EL (cell line): ENCODE measurements at places on chromosomes 5 and 9.

DNA sequence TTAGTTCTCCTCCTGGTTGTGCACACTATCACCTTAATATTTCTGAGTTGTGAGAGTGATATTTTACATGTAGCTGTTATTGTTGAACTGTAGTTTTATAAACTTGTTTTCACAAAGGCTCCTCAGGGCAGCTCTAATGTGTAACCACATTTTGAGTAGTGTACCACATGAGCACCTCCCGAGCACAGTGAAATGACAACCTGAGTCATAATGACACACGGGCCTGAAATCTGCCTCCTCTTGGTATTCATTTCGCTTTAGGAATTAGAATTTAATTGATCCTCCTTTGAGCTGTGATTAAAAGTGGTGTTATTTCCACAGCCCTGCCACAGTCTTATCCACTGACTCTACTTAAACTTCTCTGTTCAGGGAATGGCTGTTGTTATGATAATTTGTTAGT lies 7.9 kb downstream of the MTRR start:
- peak; percentile 64 for DNase-seq

GRCh38 chr9:26159575-26160392 lies 481.5 kb upstream of the TUSC1 start:
- no peak for DNase-seq

GRCh38 chr5:128870373-128870772 lies 94.9 kb upstream of the SLC27A6 start:
- no peak for DNase-seq

DNA sequence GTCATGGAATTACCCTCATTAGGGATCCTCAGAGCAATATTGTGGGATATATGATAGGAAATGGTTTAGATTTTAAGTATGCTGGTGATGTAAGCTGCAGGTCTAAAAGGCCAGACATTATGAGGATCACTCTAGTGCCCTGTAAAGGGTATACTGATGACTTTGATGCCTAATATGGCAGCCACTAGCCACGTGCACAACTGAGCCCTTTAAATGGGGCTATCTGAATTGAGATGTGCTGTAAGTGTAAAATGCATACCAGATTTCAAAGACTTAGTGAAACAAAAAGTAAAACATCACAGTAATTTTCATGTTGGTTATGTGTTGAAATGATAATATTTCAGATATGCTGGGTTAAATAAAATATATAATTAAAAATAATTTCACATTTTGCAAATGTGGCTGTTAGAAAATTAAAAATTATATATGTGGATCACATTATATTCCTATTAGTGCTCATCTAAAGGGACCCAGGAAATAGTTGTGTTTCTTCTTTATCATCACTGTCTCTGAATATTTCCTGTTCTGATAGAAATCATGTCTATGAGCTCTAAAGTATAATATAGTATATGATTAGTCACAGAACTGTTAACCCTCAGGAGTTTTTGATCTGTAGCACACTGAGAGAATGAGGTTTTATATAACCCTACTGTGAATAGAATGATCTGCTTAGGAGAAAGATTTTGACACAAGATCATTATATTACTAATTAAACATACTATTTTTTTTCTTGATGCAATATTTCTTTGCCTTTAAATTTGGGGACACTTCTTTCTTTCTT lies 50.1 kb downstream of the OSTF1 start:
- no peak for DNase-seq

DNA sequence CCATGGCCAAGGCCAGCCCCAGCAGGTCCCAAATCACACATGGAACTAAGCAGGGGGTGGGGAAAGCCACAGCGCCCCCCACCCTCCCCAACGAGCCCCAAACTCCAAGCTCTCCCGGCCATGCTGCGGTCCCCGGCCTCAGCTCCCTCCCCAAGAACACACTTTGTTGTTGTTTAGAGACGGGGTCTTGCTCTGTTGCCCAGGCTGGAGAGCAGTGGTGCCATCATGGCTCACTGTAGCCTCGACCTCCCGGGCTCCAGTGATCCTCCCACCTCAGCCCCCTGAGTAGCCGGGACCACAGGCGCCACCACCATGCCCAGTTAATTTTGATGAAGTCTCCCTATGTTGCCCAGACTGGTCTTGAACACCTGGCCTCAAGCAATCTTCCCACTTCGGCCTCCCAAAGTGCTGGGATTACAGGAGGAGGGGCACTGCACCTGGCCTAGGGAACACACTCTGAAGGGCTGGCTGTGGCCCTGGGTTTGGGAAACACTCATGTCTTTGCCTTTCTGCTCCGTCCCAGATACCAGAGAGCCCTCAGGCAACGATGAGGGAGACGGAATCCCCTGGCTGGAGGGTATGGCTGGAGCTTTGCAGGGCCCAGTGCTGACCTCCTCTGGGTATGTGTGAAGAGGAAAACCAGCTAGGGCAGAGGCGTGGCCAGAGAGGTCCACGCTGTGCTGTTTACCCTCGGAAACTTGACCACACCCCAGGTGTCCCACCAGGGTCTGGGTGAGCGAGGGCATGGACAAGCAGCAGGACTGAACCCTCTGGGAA lies 53.2 kb upstream of the UBAC1 start:
- no peak for DNase-seq

DNA sequence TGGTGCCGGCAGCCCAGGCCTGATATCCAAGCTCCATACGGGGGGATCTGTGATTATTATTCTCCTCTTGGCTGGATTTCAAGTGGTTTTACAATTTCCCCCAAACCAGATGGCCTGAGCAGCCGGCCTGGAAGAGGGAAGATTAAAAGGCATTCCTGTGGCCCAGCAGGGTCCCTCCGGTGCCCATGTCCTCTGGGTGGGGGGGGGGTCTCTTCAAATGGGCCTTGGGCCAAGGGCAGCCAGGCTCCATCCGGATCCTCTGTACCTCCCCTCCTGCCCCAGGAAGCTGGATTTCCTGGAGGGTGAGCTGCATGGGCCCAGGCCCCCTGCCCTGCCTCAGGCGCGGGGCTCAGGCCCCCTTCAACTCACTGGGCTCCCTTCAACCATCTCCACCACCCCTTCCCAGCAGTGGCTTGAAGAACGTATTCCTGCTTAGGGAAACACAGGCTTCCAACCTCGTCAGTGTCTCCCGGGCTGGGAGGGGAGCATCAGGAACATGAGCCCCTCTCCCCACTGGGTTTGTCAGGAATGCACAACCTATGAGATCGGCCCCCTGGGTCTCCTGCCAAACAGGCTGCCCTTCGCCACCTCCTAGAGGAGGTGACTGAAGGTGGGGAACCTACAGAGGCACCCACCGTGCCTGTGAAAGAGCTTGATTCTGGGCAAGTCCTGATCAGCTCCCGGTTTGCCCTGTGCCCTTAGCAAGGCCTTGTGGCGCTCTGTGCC lies 62.9 kb upstream of the ORM1 start:
- DNase-seq, result no peak

- DNase-seq, result no peak
Observed at GRCh38 chr5:113660706-113661250, 147.3 kb downstream of the YTHDC2 start.

GRCh38 chr5:143536364-143536763 lies 132.9 kb upstream of the NR3C1 start:
- DNase-seq, result peak; percentile 99

GRCh38 chr9:11595756-11596155 lies 983.0 kb upstream of the PTPRD start:
- DNase-seq, result no peak

DNA sequence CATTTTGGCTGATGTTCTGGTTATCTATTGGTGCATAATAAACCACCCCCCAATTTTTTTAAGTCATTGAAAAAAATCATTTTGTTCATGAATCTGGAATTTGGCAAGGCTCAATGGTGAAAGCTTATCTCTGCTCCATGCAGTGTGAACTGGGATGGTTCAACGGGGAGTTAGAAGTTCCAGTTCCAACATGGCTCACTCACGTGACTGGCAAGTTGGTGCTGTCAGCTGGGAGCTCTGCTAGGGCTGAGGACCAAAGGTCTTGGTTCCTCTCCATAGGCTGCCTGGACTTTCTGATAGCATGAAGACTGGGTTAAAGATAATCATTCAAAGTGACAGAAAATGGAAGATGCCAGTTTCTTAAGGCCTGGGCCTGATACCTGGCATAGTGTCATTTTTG lies 3.1 kb upstream of the SPATA24 start:
- no peak for DNase-seq

DNA sequence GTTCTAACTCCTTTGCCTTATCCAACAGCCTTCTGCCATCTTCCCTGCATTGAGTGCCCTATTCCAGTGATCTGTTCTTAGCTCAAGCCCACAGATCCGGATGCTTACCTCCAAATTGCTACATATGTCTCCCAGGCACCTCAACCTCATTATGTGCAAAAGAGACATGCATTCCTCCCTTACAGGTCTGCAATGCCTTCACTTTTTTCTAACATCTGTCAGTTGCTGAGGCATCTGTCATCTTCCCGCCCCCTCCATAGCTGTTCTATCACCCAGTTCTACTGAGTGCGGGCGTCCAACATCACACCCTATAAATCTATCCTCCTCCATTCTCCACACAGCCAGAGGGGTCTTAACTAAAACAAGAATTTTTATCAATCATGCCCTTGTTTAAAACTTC lies 20.1 kb downstream of the NMRK1 start:
- DNase-seq, result no peak

- DNase-seq, result peak; percentile 10
Observed at GRCh38 chr9:13688990-13689600, 409.6 kb upstream of the MPDZ start.

- DNase-seq, result peak; percentile 20
Observed at GRCh38 chr5:140182803-140183367, 7.9 kb downstream of the CYSTM1 start.

GRCh38 chr9:20621471-20622329 lies 599 bp downstream of the MLLT3 start:
- peak; percentile 66 for DNase-seq

DNA sequence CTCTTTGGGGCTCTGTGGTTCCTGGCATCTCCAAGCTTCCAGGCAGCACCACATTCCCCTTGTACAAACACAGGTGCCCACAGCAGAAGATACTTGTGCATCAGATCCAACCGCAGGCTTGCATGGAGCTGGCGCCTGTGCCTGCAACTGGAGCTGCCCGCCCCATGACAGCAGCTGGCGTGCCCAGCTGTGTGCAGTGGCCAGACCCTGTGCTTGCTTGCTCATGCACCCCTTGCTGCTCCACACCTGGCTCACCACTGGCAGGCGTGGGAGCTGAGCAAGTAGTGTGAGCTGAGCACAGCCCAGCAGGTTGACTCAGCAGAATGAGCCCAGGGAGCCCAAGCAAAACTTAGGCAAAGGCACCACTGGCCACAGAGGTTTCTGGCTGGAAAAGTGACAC lies 84.4 kb upstream of the STARD4 start:
- no peak for DNase-seq

- DNase-seq, result no peak
Observed at GRCh38 chr9:105500108-105500766, 52.4 kb downstream of the FSD1L start.

GRCh38 chr9:84932915-84933527 lies 263.5 kb downstream of the NTRK2 start:
- DNase-seq, result peak; percentile 4

GRCh38 chr5:79666758-79667157 lies 22.9 kb upstream of the CMYA5 start:
- no peak for DNase-seq

- DNase-seq, result peak; percentile 97
Observed at GRCh38 chr9:35728041-35728971, 3.7 kb downstream of the TLN1 start.

- no peak for DNase-seq
Observed at GRCh38 chr5:544675-545355, 20.6 kb upstream of the SLC9A3 start.

DNA sequence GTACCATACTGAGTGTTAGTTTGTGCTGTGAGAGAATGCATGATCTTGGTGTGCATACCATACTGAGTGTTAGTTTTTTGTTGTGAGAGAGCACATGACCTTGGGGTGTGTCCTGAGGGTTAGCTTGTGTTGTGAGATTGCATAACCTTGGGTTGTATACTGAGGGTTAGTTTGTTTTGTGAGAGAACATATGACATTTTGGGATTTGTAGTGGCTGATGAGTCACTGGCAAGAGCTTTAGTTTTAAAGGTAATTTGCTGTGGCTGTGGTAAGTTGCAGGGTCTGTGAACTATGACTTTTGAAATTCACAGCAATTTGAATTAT lies 1068.3 kb upstream of the EDIL3 start:
- no peak for DNase-seq

DNA sequence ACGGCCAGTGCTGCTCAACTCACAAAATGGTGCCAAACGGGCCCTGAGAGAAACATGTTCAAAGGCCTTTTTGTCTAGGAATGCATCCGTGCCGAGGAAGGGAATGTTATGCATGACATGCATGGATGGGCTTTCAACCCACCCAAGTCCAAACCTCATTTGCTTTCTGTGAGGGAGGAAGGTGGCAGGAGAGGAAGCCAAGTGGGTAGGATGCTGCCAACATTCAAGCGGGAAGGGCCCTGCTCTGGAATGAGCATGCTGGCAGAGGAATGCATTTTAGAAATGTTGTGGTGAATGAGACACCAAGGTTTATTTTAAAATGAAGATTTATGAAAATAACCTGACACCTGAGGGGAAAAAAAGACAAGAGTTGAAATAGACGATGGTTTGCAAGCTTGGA lies 479.1 kb downstream of the CCDC171 start:
- DNase-seq, result peak; percentile 37

GRCh38 chr9:14311956-14312685 lies 1.8 kb downstream of the NFIB start:
- DNase-seq, result no peak

DNA sequence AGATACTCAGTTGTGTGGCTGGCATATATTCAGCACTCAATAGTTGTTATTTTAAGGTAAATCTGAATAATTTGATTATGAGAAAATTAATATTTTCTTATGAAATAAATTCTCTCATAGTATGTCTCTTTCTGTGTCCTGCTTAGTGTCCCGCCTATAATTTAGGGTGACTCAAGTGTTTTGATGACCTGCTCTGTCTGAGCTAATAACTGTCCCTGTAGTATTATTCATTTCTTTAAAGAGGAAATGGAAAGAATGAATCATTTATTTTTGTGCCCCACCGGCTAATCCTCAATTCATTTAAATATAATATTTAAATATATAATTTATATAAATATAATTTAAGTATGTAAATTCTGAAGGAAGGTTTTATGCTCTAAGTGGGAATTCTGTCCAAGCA lies 4.1 kb downstream of the SLC1A1 start:
- no peak for DNase-seq

- DNase-seq, result no peak
Observed at GRCh38 chr9:107025260-107026035, 162.5 kb downstream of the ZNF462 start.

GRCh38 chr9:25814023-25814422 lies 135.8 kb upstream of the TUSC1 start:
- no peak for DNase-seq

GRCh38 chr5:14737291-14737690 lies 72.8 kb downstream of the OTULIN start:
- DNase-seq, result no peak

- DNase-seq, result no peak
Observed at GRCh38 chr5:23482642-23483041, 24.8 kb upstream of the PRDM9 start.

GRCh38 chr9:79447762-79448161 lies 124.0 kb upstream of the TLE4 start:
- DNase-seq, result no peak

- DNase-seq, result peak; percentile 9
Observed at GRCh38 chr5:57302643-57303042, 128.8 kb downstream of the GPBP1 start.
